Activated T-helper 1 cell treated with anti-CD3 and anti-CD28 coated beads, Interleukin-12 subunit alpha, Interleukin-12 subunit beta, Interleukin-2, Interleukin-4 antibody, amounts not matched to agents 30 ng/mL and 10 ng/mL and 1 ng/mL, durations not matched to agents 14 hours and 24 hours and 36 hours (primary cell): ENCODE measurements at places on chromosomes 12 and 14. TPM values are rescaled to one million over a fixed set of nuclear protein-coding genes. Genes with fewer than 3 reads are reported as not detected.

DNA sequence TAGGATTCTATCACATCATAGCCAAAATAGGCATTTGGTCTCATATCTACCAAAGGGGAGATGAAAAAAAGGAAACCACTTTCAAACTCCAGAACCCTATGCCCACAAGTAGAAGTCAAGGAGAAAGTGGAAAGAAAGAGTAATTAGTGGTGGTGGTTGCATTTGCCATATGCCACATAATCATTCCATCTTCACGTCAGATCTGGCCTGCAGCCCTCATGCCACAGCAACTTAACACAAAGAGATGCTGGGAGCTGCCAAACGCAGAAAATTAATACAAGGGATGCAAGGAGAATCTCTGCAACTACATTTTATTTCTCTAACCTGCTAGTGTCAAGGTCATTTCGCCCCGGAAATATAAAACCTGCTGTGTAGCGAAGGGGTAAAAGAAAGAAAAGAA is 148.6 kb upstream of the FOXN3 start:
- H3K4me1 ChIP-seq: peaks cover 11% of the 10 kb centered on the region
- no peak overlapping the region for H3K27ac ChIP-seq
- DNase-seq: no peak
- peaks cover 20% of the 10 kb centered on the region for H3K36me3 ChIP-seq
- H3K27me3 ChIP-seq: no peaks in the 10 kb centered on the region
- H3K4me3 ChIP-seq: no peak overlapping the region

The TPPP2 gene
- total RNA-seq: not detected in 2 replicates

DNA sequence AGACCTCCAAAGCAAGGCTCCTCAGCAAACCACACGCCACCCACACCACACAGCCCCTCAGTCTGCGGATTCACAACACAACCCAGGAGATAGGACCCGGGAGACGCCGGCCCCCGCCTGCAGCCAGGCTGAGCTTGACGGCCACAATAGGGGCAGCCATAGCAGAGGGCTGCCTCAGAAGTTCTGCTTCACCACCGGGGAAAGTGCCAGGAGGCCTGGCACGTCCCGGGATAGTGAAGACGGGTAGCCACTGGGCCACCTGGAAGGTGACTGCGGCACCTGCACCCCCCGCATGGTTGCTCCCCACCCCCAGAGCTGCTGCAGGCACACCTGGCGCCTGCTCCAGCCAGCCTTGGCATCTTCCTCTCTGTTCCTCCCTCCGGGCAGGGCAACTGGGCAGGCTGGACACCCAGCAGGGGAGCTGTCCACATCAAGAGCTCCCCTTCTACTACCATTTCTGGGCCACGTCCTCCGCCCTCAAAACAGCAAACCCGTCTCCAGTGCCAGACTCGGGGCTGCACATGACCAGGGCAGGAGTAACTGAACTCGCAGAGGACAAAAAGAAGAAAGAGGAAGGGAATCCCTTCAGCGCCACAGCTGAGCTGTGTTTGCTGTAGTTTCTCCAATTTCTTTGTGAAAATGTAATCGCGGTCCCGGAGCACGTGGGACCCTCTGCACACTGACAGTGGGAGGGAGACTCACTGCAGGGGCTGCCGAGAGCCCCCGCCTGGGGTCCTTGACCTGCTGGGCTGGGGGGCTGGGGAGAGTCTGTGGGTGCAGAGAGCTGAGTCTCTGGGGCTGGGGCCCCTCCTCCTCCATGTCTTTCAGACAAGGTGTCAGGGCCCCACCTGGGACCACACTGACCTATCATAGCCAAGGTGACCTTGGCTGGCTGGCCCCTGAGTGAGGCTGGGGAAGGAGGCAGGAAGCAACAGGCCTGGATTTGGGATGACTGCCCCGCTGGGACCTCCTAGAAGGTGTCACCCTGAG is 74.2 kb upstream of the C14orf180 start:
- H3K36me3 ChIP-seq: no peaks in the 10 kb centered on the region
- no peaks in the 10 kb centered on the region for H3K4me1 ChIP-seq
- no peak overlapping the region for H3K27ac ChIP-seq

- H3K27ac ChIP-seq: no peak overlapping the region
- peaks cover 31% of the 10 kb centered on the region for H3K36me3 ChIP-seq
- DNase-seq: no peak
- H3K4me3 ChIP-seq: no peak overlapping the region
- no peaks in the 10 kb centered on the region for H3K27me3 ChIP-seq
Observed at GRCh38 chr14:71482671-71483070, 449.6 kb upstream of the RGS6 start.

- no peaks in the 10 kb centered on the region for H3K27me3 ChIP-seq
- no peak for DNase-seq
- H3K4me1 ChIP-seq: peaks cover 7% of the 10 kb centered on the region
- H3K36me3 ChIP-seq: no peaks in the 10 kb centered on the region
- H3K4me3 ChIP-seq: no peak overlapping the region
- H3K27ac ChIP-seq: no peak overlapping the region
Observed at GRCh38 chr12:66962290-66962689, 283.4 kb upstream of the GRIP1 start.

- no peaks in the 10 kb centered on the region for H3K4me1 ChIP-seq
- no peak overlapping the region for H3K4me3 ChIP-seq
- no peaks in the 10 kb centered on the region for H3K36me3 ChIP-seq
- H3K27me3 ChIP-seq: no peaks in the 10 kb centered on the region
- DNase-seq: no peak
Observed at GRCh38 chr12:81330480-81330879, 252.6 kb downstream of the ACSS3 start.
